ENCODE measurements at places on chromosomes 1 and 21. TPM values are rescaled to one million over a fixed set of nuclear protein-coding genes. Genes with fewer than 3 reads are reported as not detected.

GRCh38 chr1:31163866-31164265 is 75.8 kb downstream of the NKAIN1 start:
- no peak overlapping the region for H3K4me3 ChIP-seq
- no peaks in the 10 kb centered on the region for H3K4me1 ChIP-seq
- H3K36me3 ChIP-seq: no peaks in the 10 kb centered on the region
- no peaks in the 10 kb centered on the region for H3K27me3 ChIP-seq
- no peak for DNase-seq

The ERICH3 gene
- total RNA-seq: 0.64 TPM

GRCh38 chr1:41500781-41501518 is 16.5 kb upstream of the EDN2 start:
- no peaks in the 10 kb centered on the region for H3K36me3 ChIP-seq
- H3K27ac ChIP-seq: no peak overlapping the region
- no peak overlapping the region for H3K4me3 ChIP-seq
- H3K27me3 ChIP-seq: peaks cover 3% of the 10 kb centered on the region

DNA sequence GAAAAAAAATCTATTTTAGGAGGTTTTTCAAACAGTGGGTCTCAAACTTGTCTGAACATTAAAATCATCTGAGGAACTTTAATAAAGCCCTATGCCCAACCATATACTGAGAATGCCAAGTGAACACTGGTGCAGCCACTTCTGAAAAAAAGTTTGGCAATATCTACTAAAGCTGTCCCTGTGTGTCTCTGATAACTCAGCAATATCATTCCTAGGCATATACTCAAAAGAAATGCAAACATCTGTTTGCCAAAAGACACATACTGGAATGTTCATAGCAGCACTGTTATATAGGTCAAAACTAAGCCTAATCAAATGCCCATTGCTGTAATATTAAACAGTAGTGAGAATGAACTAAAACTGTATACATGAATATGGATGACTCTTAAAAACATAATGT is 74.2 kb upstream of the RGS4 start:
- H3K4me3 ChIP-seq: no peak overlapping the region
- H3K27ac ChIP-seq: no peak overlapping the region
- H3K4me1 ChIP-seq: no peaks in the 10 kb centered on the region
- H3K27me3 ChIP-seq: no peaks in the 10 kb centered on the region
- DNase-seq: no peak

- H3K4me3 ChIP-seq: no peak overlapping the region
- H3K36me3 ChIP-seq: no peaks in the 10 kb centered on the region
- H3K27me3 ChIP-seq: no peaks in the 10 kb centered on the region
- DNase-seq: no peak
- H3K4me1 ChIP-seq: no peaks in the 10 kb centered on the region
- no peak overlapping the region for H3K27ac ChIP-seq
Measured at GRCh38 chr1:26493267-26493666, 21.0 kb downstream of the HMGN2 start.
